Stimulated activated CD4-positive, alpha-beta T cell treated with anti-CD3 and anti-CD28 coated beads, Interleukin-1b, Interleukin-23, amount 100 ng/mL, for 1 hour (primary cell): ENCODE measurements at places on chromosomes 11 and 22.

GRCh38 chr22:23787600-23787896 is 782 bp downstream of the SMARCB1 start:
- no peak for DNase-seq

GRCh38 chr22:23289851-23290724 is 109.8 kb downstream of the BCR start:
- DNase-seq, result peak; percentile 37

DNA sequence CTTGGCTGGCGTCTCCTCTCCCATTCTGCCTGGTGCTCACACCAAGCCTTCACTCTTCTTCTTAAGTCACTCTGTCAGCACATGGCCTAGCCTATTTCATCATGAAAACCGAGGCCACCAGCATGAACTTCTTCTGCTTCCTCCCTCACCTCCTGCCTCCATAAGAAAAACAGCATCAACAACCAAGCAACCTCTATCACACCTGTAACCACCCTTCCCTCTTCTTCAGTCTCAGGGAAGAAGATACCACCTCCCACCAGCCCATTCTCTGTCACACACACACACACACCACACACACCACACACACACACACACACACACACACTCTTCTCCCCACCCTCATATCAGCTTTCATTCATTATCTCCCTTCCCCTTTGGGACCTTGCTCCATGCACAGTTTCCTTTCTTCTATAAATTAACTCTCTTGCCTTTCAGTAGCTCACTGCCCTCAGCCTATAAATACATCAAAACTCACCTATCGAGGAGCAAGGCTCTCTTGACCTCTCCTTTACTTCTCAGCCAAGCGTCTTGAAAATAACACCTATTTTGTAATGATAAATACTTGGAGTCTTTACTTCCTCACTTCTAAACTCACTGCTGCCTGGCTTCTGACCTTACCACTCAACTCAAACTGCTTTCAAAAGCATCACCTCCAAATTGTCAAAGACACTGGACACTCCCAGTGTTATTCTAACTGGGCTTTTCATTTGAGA is 36.6 kb downstream of the SC5D start:
- DNase-seq, result no peak

GRCh38 chr11:9568854-9569587 is 4.4 kb upstream of the WEE1 start:
- DNase-seq, result no peak

DNA sequence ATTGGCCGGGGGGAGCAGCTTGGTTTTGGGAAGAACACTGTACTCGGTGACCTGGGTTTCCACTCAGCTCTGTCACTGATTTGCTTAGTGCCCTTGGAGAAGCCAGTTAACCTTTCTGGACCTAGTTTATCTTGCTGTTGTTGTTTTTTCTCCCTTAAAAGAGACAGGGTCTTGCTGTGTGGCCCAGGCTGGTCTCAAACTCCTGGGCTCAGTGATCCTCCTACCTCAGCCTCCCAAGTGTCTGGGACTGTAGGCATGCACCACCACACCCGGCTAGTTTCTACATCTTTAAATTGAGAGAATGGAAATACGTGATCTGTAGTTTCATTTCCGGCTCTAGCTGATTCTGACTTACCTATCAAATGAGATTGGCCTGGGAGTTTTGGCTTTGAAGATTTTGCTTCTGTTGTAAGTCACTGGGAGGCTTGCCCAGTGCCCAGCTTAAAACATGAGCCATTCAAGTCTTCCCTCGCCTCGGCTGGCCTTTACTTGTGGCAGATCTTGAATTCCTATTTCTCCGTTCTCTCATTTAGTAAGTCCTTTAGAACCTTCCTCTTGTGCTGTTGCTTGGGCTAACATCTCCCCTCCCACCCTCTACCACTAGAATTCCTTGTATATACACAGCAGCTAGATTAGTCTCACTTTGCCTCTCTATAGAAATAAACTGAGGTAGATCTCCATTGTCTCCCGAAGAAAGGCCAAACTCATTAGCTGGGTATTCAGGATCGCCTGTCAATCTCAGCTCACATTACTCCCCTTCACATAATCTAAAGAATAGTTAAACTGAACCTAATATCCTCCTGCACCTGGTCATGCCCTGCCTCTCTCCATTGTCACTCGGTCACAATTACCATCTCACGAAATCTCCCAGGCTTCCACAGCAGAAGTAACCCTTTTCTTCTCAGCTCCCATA is 87.7 kb upstream of the SLC25A18 start:
- no peak for DNase-seq

DNA sequence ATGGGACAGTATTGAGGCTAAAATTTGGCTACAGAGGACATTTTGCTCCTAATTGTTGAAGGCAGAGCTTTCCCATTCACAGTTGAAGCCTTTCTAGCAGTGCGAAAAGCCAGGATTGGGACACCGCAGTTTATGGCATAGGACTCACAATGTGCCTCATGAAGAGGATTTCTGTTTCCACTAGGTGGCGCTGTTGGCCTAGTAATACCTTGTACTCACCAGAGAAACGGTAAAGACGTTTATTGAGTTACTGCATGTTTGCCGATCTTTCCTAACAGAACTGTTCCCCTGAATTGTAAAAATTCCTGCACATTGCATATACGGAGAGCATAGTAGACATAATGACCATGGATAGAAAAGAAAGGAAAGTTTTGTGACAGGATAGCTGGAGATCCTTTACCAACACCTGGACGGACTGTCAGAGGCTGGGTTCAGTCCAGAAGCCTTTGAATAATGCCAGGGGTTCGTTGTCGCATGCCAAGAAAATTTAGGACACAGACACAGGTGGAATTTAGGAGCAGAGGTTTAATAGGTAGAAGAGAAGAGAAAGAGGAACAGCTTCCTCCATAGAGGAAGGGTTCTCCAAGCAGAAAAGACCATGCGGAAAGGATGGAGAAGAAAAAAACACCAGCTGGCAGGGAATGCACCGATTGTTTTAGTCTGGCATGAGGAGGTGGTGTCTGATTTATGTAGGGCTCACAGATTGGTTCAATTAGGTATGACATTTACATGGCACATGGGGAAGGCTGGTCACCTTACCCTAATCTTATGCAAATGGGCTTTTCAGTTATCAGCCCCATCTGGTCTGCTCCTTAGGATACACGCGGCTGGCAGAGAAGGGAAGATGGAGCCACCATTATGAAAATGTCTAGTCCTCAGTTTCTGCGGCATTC is 10.8 kb upstream of the OR51D1 start:
- DNase-seq, result no peak

DNA sequence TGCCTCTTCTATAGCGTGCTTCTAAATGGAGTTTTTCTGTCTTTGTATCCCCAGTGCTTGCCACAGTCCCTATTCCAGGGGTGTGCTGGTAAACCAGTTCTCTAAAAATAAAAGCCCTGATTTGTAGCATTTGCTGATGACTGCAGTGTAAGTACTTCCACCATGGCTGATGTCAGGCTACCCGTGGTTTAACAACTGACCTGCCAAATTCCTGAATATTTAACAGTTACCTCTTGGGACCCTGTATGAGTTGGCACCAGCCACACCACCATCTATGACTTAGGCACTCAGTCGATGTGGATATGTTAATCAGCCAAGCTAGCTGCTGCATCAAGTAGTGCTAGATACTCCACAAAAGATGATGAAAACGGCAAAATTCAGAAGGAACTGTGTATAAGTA is 94.0 kb upstream of the MTNR1B start:
- DNase-seq, result no peak

GRCh38 chr22:29750559-29751538 is 16.0 kb downstream of the ZMAT5 start:
- DNase-seq, result no peak

GRCh38 chr11:80958361-80958760 is 1517.5 kb upstream of the TENM4 start:
- DNase-seq, result no peak

- no peak for DNase-seq
These were observed 58.3 kb downstream of the FAM168A start for GRCh38 chr11:73539506-73540084.

DNA sequence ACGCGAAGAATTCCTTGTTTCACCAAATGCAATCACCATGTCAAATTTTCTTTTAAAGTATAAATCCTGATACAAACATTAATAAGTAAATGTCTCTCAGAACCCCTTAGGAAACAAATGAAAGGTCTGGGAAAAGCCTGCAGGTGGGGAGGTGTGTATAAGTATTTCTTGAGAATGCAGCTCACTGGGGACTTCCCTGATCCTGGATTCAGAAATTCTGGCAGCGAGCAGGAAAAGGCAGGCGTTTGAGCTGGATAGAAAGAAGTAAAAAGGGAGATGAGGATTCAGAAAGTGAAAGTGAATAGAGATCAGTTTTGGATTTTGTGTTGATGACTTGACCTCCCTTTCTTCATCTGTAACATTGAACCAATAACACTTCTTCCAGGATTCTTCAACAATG is 68.3 kb upstream of the CTSC start:
- no peak for DNase-seq

- no peak for DNase-seq
These were observed 499.3 kb upstream of the TENM4 start for GRCh38 chr11:79940165-79940564.

DNA sequence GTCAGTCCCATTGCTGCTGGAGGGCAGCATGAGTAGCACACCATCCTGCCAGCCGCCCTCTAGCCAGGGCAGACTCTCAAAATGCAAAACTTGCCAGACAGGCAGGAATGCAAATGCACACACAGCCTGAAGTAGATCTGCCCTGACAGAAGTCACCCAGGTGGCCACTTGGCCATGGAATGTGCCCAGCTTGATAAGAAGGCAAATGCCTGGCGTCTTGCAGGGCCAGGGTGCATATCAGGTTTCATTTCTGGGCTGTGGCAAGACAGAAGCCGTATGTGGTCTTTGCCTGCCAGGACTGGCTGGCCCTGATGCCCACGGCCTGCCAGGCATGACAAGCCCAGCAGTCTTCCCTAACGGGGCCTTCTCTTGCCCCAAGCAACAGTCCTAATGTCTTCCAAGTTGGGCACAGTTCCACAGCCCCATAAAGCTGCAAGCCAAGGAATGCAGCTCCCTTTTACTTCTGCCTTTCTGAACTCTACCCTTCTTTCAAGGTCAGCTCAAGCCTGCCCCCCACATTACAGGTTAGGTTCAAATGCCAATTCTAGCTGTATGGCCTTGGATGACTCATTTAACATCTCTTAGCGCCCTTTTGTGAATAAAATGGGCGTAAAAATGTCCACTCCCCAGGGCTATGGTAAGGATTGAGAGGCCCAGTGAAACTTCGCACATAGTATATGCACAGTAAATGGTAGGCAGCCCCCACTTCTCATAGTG is 29.7 kb downstream of the POU2AF3 start:
- no peak for DNase-seq

DNA sequence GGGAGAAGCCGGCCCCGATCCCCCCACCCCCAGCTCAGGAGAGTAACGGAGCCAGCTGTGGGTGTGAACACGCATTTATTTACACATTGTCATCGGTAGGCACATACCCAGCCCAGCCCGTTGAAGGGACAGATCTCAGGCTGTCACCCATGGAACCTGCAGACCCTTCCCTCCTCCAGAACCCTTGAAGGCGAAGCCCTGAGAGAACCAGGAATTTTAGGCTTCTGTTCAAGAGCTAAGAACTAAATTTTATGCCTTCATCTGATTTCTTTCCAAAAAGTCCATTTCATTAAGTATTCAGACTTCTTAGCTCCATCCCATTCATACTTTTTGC is 379 bp upstream of the BRMS1 start:
- no peak for DNase-seq

- DNase-seq, result no peak
These were observed at the start of gene ANO1 for GRCh38 chr11:70078095-70078780. Gene ANO1, plus strand, starts transcription at chr11:70078317. Its CDS starts 290 bp downstream, at chr11:70078607.

DNA sequence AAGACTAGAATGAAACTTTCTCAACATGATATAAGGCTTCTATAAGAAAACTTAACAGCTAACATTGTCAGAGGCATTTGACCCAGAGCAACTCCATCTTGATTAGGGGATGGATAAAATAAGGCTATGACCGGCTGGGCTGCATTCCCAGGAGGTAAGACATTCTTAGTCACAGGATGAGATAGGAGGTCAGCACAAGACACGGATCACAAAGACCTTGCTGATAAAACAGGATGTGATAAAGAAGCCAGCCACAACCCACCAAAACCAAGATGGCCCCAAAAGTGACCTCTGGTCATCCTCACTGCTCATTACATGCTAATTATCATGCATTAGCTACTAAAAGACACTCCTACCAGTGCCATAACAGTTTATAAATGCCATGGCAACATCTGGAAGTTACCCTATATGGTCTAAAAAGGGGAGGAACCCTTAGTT is 135.2 kb downstream of the TTC28 start:
- no peak for DNase-seq

DNA sequence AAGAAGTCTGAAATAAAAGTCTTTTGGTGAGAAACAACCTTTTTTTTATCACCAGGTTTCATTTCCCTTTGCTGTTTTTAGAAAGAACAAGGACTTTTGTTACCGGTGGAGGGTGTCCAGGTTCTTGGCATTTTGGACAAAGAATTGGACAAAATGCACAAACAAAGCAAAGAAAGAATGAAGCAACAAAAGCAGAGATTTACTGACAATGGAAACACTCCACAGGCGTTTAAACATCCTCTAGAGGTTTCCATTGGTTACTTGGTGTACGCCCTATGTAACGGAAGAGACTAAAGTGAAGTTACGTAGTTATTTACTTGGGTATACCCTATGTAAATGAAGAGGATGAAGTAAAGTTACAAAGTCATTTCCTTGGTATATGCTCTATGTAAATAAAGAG is 1487.0 kb downstream of the LRRC4C start:
- no peak for DNase-seq

GRCh38 chr22:29259253-29259899 is 8.4 kb downstream of the RHBDD3 start:
- DNase-seq, result no peak

GRCh38 chr11:66361502-66361941 is 10.0 kb downstream of the SLC29A2 start:
- DNase-seq, result no peak

GRCh38 chr22:23363683-23364082 is 183.4 kb downstream of the BCR start:
- DNase-seq, result no peak

DNA sequence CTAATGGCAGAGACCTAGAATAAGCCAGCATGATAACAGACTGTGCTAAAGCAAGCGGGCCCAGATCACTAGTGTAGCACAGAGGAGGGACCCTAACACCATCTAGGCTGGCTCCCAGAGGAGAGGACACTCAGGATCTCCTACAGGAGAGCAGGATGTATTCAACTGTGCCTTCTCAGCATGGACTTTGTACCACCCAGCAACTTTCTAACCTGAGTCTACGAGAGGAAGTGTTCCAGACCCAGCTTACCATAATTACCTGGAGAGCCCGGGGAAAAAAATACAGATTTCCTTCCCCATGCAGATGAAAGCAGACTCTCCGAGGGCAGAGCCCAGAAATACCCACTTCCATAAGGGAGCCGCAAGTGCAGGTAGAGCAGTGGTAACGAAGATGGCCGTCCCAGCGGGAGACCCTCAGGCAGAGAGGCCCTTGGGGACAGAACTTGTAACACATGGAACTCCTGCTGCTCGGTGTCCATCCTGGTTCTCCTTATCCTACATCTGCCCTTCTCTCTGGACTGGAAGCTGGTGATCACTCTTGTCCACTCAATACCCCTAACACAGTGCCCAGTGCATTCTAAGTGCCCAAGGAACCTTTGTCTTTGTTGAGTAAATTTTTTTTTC is 20.2 kb downstream of the DDX25 start:
- DNase-seq, result no peak

GRCh38 chr11:110728883-110729282 is 16.6 kb upstream of the ARHGAP20 start:
- no peak for DNase-seq
